ENCODE measurements at places on chromosomes 11 and 22.

GRCh38 chr22:31615940-31616314 lies 46.1 kb downstream of the PISD start:
- DNase-seq: no peak

DNA sequence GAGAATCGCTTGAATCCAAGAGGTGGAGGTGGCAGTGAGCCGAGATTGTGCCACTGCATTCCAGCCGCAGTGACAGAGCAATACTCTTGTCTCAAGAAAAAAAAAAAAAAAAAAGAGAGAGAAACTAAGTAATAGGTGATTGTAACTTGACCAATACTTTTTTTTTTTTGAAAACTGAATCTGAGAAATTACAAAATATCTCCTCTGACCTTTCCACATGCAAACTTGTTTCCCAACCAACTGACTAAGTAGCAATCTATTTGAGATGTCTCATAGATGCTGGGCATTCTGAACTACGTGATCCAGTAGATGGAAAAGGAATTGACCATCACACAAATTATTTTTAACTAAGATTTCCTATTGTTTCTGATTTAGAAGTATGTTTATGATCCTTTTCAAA lies 407.3 kb upstream of the CHORDC1 start:
- DNase-seq: no peak

DNA sequence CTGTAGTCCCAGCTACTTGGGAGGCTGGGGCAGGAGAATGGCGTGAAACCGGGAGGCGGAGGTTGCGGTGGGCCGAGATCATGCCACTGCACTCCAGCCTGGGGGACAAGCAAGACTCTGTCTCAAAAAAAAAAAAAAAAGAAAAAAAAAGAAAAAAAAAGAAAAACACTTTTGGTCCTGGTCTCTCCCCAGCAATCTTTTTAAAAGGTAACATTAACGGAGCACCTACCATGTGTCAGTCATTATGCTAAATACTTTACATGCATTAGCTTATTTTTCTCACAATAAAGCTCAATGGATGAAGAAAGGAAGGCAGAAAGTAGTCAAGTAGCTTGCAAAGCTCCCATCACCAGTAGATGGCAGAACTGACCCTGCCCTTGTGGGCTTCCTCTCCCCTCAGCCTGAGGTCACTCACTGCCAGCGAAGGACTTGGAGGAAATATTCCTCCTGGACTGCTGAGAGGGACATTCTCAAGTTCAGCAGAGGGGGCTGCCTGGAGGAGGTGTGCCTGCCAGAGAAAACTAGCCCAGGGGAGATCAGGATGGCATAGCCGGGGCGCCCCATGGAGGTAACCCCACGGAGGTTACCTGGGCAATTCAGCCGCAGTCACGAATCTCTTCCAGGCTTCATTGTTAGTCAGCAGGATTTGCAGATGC lies 15.5 kb downstream of the APOL3 start:
- DNase-seq: peak; percentile 76

DNA sequence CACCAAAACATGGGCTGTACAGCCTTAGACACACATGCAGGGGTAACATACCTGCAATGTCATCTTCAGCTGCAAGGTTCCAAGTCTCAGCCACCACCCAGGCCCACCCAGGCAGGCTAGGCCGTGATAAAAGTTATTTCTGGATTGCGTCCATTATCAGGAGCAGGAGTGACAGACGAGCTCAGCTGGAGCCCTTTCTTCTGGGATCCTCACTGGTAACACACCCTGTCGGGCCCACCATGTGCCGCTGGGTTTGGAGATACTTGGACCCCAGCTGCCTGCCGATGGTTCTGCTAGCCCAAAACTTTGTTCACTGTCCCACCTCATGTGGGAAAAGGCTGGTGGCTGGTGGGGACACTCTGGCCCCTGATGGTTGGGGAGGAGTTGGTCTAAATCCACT lies 24.8 kb downstream of the TMPRSS5 start:
- no peak for DNase-seq

GRCh38 chr11:121512468-121513465 lies 60.0 kb upstream of the SORL1-AS1 start:
- DNase-seq: no peak

DNA sequence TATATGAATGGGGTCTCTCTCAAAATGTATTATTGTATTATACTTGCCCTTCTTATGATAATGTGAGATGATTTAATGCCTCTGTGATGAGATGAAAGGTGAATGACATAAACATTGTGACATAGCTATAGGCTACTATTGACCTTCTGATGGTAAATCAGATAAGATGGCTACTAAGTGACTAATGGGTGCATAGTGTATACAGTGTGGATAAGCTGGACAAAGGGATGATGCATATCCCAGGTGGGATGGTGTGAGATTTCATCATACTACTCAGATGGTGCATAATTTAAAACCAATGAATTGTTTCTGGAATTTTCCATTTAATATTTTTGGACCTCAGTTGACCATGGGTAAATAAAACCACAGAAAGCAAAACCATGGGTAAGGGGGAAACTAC lies 243.5 kb downstream of the SBF2 start:
- DNase-seq: peak; percentile 59

GRCh38 chr11:122103726-122104125 lies 12.3 kb downstream of the BLID start:
- DNase-seq: no peak

- DNase-seq: no peak
These were observed 199.9 kb downstream of the FAM181B start for GRCh38 chr11:82533628-82534327.

DNA sequence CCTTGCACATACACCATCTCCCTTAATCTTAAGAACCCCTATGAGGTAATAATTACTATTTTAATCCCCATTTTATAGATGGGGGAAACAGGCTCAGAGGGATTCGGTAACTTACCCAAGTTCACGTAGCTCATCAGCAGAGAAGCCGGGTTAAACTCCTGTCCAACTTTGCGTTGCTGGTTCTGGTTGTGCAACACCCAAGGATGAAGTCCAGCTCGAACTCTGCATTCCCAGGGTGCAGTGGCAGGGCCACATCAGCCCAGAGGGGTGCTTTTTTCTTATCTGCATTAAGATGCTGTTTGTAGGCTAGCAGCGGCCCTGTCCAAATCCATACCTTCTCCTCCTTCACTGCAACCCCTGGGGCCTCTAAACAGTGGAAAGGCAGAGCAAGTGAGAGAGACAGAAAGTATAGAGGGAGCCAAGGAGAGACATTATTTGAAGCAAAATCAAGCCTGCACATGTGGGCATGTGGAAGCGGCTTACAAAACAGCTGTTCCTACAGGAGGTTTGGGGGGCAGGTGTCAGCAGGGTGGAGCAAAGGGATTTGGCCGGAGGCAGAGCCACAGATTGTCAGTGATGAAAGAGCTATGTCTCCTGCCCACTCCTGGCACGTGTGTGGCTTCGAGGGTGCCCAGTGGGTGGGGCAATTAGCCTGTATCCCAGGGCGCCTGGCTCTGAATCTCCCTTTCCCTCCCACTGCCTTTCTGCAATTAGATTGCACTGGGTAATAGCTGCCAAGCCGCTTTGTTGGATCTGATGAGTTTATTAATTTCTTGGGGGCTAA lies 129.5 kb upstream of the TBCEL start:
- DNase-seq: no peak

GRCh38 chr11:35352077-35352888 lies 67.1 kb downstream of the SLC1A2 start:
- peak; percentile 48 for DNase-seq

GRCh38 chr11:31484497-31484896 lies 24.9 kb downstream of the IMMP1L start:
- DNase-seq: peak; percentile 28

- DNase-seq: peak; percentile 20
These were observed 88.1 kb downstream of the TP53I11 start for GRCh38 chr11:44862558-44863101.

DNA sequence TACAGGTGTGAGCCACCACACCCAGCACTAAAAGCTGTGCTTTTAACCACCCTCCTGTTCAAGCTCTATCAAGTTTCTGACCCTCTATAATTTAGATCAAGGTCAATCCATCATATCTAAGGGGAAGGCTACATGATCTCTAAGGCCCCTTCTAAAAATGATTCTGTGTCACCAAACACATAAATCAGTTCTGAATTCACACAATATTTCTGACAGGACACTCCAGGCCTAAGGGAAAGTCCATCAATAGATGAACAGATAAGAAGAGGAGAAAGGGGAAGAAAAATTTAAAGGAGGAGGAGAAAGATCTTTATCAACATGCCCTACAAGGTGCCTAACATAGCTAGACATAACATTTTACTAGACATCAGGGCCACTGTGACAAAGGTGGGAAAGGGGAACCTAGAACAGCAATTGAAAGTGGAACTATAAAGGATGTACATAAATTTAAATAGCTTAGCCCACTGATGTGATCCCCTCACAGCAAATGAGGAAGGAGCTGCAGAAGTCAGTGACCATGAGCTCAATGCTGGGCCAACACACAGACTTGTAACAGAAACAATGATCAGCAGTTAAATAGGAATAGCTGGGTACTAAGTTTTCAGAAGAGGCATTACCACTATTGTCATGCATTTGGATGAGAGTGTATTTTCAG lies 4.7 kb downstream of the PRCP start:
- no peak for DNase-seq

GRCh38 chr11:14904745-14905103 lies 12.7 kb upstream of the CYP2R1 start:
- DNase-seq: peak; percentile 60

DNA sequence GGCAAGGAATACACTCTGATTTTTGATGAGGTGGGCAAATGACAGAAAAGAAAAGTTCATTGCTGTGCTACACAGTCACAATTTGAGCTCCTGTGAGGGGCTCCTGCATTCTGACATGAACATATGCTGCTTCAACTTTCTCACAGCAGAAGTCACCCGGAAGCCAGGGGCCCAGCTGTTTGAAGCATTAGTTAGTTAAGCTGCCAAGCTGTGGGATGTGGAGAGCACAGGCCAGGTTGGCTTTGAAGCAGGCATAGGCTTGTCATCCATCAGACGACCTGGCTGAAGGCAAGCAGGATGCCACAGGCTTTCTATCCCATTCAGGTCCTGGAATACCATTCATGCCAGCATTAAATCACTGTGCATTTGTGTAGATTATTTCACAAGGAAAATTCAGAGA lies 63.1 kb downstream of the MTNR1B start:
- no peak for DNase-seq

- DNase-seq: no peak
These were observed 146.0 kb downstream of the BBOX1 start for GRCh38 chr11:27186580-27186979.

DNA sequence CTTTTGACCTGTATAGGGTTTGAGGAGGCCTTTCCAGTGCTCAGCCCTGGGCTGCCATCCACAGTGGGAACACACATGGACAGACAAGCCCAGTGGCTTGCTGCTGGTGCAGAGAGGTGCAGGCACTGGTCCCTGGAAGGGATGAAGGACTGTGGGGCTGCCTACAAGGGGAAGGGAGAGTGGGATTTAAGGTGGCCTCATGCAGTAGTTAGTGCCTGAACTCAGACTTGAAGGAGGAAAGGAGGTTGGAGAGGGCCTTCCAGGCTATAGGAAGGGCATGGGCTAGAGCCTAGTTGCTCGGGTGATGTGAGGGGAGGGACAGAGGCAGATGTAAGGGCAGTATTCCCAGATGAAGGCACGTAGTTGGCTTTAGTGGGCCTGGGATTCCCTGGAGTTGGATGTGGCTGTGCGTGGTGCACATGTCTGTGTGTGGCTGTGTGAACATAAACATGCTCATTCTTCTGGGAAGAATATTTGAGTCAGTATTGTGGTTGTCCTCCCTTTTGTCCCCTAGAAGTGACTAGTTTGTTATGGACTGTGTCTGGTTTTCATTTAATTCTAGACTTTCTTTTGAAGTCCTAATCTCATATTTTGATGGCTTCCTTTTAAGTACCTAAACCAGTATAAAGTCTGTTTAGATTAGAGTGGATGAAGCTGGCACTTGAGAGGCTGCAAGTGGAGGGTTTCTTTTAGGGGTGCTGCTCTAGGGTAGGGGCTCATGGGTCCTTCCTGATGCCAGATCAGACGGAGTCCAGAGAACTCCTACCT lies 18.4 kb downstream of the YDJC start:
- no peak for DNase-seq

DNA sequence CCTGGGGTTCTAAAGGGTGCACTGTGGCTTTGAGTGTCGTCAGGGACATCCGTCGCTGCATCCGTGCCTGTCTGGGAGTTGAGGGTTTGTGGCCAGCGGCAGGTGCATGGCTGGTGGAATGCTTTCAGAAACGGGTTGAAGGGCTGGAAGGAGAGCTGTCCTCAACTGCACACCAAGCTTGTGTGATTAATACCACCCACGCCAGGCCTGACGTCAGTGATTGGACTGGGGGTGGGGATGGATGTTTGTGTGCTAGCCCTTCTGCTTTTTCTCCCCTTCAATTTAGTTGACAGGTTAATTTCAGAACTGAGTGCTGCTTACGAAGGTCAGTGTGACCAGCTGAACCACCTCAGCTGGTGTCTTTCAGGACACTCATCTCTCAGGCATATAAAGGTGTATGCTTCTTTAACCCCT lies 3.2 kb upstream of the GAB2 start:
- DNase-seq: peak; percentile 64

- DNase-seq: no peak
These were observed 30.0 kb upstream of the SEZ6L start for GRCh38 chr22:26139310-26139709.

DNA sequence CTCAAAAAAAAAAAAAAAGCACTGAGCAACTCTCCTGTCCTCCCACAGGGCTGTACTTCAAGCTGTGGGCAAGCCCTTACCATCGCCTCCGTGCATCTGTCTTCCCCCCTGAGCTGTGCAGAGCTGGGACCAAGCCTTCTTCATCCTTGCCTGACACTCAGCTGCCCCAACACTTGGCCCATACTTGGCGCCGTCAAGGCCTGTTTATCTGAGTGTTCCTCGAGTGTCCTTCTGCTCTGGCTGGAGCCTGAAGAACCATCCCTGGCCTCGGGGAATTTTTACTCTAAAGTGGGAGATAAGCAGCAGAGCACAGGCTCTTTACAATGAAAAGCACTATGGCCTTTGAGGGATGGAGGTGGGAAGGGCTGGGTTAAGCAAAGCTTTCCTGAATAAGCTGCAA lies 1.6 kb upstream of the TIRAP start:
- no peak for DNase-seq

DNA sequence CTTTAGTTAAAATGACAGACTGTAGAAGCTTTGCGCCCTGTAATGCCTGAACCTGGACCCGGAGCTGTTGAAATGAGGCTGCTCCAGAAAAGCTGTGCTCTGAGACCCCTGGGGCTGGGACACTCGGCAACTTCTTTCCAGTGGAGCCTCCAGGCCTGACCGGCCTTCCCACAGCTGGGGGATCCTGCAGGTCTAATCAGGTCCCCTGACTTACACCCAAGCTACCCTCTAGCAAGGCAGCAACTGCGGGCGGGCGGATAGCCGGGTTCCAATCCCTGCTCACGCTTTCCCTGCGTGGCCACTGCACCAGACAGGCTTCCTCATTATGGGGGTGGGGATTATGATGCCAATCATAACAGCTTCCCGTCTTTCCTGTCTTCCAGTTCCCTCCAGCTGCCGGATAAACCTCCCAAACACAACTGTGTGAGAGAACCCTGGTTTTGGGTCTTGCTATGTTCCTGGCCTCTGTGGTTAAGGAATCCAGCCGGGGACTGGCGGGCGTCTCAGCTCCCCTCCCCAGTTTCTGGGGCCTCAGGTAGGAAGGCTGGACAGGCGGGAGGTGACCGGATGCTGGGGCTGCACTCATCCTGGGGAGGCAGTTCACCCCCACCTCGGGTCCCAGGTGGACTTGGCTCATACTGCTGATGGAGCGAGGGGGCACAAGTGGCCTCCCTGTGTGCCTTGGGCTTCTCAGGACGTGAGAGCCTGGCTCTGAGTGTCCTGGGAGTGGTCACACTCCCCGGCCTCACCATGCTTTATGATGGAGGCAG lies 38.6 kb downstream of the PARVG start:
- no peak for DNase-seq
